ENCODE measurements at places on chromosomes 7 and 10.
A peak's percentile ranks its signal among the peaks of the same experiment; 100 is the strongest.

DNA sequence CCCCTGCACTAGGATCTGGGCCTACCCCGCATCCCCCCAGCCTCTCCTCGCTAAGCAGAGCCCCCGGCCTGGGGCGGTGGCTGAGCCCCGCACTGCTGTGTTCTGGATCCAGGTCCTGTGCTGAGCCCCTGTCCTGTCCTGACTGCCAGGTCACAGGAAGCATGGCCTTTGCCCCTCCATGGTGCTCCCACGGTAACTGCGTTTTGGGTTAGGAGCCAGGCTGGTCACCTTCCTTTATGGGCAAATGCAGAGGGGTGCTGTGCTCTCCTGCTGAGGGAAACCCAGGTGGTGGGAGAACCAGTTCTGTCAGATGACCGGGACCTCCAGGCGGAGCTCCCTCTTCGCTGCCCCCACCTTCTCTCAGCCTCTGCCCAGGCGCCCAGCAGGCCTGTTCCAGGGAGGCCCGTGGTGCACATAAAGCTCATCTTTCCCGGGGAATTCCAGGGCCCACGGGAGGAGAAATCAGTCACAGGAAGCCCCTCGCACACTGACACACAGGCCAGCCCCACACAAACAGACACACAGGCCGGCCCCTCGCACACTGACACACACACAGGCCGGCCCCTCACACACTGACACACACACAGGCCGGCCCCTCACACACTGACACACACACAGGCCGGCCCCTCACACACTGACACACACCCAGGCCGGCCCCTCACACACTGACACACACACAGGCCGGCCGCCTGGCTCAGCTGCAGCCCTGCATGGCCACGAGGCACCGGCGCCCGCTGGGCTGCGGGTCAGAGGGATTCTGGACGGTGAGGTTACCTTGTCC is 75.6 kb downstream of the CFAP46 start:
- DNase-seq = no peak

DNA sequence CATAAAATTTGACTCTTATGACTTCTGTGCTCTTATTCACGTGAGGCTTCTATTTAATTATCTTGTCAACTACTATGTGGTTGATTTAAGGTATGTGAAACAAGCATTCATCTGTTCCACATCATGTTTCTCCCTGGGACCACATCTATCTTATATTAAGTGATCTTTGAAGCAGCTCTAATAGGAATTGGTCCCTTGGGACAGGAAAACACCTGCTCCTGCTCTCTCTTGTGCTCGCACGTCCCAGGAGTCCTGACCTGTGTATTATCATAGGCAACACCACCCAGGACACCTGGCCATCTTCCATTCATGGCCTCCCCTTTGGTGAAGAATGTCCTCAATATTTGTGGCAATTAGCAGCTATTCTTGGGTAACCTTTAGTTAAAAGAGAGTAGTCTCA is 269.2 kb downstream of the NRG3 start:
- no peak for DNase-seq

GRCh38 chr10:36278176-36278575 is 636.1 kb upstream of the FZD8 start:
- no peak for DNase-seq

DNA sequence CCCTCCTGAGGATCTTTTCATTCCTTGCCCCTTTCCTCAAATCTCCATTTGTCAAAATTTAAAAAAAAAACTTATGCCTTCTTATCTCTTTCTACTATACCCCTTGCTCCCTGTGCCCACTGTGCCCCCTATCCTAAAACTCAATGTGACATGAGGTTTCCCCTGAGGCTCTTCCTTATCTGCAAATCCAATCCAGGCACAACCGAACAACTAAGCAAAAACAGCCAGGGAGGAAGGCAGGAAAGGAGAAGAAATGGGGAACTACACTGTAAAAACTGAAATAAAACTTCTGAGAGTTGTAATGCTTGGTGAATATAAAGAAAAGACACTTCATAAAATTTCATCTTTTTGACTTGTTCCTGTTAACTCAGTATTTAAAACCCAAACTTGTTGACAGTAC is 54.2 kb downstream of the CRPPA start:
- DNase-seq = no peak

DNA sequence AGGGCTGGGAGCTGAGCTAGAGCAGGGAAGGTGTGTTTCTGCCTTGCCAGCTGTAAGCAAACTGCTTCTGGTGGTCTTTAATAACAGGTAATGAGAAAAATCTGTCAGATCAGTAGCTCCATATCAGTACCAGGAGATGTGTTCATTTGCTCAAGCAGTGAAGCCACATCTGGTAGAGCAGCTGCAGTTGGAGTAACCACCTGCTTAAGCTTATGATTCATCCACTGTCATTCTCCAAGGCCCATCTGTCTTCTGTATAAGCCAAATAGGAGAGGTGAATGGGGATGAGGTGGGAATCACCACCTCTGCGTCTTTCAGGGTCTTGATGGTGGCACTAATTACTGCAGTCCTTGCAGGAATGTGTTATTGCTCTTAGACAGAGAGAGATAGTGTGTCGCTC is 18.4 kb upstream of the COBL start:
- no peak for DNase-seq

GRCh38 chr7:82126576-82126975 is 317.0 kb downstream of the CACNA2D1 start:
- DNase-seq = no peak

DNA sequence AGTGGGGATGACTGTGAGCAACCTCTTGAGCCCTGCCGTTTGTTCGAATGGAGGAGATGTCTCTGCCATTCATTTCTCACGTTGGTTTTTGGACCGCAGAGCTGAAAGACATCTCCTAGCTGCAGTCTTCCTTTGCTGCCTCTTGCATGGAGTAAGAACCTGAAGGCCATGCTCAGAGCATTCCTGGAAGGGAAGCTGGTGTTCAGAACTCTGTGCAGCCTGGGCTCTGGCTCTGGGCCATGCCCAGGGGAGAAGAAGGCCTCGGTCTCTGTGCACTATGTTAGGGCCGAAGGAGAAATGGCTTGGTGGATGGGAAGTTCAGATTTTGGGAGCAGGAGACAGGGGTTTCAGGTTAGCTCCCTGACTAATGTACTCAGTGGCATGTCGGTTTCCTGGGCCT is 22.9 kb downstream of the SFTPD start:
- DNase-seq = no peak

DNA sequence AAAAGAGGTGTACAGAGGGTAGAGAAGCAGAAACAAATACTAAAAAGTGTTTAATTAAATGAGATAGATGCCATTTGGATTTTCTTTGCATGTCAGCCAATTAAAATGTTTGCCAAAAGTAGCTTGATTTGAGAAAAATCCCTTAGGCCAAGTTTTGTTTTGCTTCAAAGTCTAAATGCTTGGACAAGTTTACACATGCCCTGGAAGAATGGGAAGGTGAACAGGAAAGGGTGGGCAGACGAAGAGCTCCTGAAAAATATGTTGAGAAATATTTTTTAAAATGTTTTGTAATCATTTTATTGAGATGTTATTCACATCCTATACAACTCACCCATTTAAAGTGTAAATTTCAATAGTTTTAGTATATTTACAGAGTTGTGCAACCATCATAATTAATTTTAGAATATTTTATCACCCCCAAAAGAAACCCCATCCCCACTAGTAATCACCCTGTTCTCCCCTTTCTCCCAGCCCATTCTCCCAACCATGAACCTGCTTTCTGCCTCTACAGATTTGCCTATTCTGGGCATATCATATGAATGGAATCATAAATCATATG is 98.5 kb upstream of the ANK3 start:
- no peak for DNase-seq

- no peak for DNase-seq
These were observed 499.8 kb downstream of the PLXNA4 start for GRCh38 chr7:132076301-132077035.

DNA sequence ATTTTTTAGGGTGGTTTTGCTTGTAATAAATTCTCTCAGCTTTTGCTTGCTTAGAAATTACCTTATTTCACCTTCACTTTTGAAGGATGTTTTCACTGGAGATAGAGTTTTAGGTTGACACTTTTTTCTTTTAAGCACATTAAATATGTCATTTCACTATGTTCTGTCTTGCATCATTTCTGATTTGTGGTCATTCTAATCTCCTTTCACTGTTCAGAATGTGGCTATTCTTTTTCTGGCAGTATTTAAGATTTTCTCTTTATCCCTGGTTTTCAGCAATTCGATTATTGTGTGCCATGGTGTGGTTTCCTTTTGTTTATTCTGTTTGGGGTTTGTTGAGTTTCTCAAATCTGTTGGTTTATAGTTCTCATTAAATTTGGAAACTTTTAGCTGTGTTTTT is 1065.6 kb downstream of the KCNMA1 start:
- no peak for DNase-seq

DNA sequence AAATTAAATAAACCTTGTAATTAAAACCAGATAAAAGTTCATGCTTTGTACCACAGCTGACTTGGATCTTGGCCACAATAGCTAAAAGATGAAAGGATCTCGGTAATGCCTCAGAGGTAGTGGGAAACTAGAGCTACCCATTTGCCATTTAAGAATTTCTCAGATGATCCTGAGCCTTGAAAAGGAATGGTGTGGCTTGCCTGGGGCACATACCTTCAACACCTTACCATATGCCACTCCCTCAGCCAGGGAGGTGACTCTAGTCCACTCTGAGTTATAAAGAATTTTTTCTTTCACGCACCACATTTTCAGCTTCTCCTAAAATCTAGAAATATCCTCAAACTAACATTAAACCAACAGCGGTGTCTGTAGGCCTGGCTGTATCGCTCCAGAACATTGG is 516.3 kb upstream of the TEX47 start:
- DNase-seq = no peak

- no peak for DNase-seq
These were observed 566.6 kb upstream of the ZWINT start for GRCh38 chr10:56927701-56928100.

DNA sequence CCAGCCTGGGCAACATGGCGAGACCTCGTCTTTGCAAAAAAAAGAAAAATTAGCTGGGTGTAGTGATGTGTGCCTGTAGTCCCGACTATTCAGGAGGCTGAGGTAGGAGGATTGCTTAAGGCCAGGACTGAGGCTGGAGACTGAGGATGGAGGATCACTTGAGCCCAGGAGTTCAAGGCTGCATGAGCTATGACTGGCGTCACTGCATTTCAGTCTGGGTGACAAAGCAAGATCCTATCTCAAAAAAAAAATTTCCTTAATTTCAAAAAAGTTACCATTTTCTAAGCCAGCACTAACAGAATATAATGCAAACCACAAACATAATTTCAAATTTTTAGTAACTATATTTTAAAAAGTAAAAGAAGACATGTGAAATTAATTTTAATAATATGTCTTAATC is 13.4 kb upstream of the SRGN start:
- no peak for DNase-seq

- peak; percentile 87 for DNase-seq
These were observed at the start of gene EIF4H for GRCh38 chr7:74173866-74174605. Gene EIF4H, plus strand, starts transcription at chr7:74174356. Its CDS starts 28 bp downstream, at chr7:74174384.

- DNase-seq = no peak
These were observed 44.3 kb downstream of the SCRN1 start for GRCh38 chr7:29945259-29945809.

GRCh38 chr7:18387191-18387735 is 108.3 kb upstream of the HDAC9 start:
- DNase-seq = no peak

DNA sequence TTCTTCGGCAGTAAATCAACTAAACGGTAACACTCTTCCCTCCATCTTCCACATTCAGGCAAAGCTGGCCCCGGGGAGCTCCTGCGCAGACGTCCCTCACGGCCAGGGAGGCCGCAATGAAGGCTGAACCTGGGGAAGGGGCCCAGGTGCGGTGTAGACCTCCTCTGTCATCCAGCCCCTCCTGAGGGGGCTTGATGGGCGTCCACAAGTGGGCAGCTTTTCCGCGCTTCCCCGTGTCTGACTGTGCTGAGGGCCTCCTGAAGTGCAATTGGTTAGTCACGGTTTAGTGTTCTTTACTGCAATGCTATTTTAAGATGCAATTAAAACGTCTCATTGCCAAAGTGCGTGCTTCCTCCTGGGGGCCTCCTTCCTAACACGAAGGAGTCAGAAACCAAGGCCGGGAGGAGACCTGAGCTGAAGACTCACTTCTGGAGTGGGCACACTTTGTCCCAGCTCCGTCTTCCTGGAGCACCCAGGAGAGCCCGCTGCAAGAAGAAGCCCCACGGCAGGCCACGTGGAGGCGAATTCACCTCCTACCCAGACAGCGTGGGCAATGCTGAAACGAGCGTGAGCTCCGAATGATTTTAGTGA is 173.3 kb downstream of the ELFN1 start:
- DNase-seq = no peak

GRCh38 chr7:107025449-107026103 is 18.9 kb upstream of the PRKAR2B start:
- no peak for DNase-seq

- DNase-seq = peak; percentile 58
These were observed 247.0 kb upstream of the FERD3L start for GRCh38 chr7:19392246-19392645.

DNA sequence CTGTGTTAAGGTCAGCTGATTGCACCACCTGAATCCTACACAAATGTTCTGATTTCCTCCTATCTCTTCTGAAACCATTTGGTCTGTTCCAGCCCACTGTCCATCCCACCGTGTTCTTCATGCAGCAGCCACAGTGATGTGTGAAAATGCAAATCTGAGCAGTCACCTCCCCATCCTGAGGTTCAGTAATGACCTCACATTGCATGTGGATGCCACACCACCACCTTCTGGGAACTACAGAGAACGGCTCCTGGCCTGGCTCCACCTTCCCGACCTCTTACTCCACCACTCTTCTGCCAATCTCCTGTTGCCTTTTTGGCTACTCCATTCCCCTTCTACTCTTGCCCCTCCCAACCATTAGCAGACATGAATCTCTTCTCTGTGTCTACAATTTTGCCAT is 244.4 kb downstream of the TNS3 start:
- no peak for DNase-seq

- no peak for DNase-seq
These were observed 16.5 kb downstream of the CDC123 start for GRCh38 chr10:12212454-12212853.

DNA sequence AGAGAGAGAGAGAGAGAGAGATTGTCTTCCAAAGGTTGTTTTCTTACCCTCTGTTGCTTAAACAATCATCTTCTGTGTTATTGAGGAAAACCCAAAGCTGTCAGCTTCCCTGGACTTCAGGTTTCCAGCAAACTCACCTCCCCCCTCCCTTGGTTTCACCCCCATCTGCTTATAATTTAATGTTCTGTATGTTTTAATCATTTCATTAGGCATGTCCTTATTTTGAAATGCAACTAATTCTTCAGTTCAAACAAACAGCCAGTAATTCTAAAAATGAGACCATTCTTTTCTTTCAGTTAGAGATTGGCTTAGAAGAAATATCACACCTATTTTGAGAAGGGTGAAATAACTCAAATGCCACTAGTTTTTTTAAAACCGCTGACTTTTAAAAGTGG is 102.9 kb downstream of the FAM204A start:
- DNase-seq = no peak

DNA sequence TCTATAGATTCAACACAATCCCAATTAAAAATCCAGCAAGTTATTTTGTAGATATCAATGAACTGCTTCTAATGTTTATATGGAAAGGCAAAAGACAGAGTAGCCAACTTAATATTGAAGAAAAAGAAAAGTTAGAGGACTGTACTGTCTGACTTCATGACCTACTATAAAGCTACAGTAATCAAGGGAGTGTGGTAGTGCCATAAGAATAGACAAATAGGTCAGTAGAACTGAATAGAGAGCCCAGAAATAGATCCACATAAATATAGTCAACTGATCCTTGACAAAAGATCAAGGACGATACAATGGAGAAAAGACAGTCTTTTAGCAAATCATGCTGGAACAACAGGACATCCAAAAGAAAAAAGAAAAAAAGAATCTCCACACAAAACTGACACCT is 7.4 kb upstream of the EEPD1 start:
- no peak for DNase-seq

- DNase-seq = no peak
These were observed 24.3 kb upstream of the TOMM7 start for GRCh38 chr7:22846961-22847360.

GRCh38 chr7:151700586-151701165 is 176.2 kb downstream of the PRKAG2 start:
- no peak for DNase-seq
